ENCODE measurements at places on chromosomes 13 and 19.

GRCh38 chr13:25973576-25973975 lies 78.2 kb downstream of the SHISA2 start:
- DNase-seq: peak; percentile 36

DNA sequence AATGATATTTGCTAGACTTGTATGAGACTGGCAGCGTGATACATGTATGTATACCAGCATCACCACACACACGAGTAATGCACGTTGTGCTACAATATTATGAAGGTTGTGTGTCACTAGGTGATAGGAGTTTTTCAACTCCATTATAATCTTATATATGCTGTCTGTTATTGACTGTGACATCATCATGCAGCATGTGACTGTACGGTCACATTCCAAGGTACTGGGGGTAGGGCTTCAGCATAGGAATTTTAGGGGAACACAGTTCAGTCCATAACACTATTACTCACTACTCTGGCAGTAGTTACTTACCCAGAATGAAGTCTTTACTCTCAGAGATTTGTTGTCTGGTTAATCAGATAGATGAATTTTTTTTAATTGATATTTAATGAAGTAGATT lies 91.1 kb downstream of the CDK8 start:
- no peak for DNase-seq

GRCh38 chr13:93522501-93522900 lies 295.9 kb downstream of the GPC6 start:
- DNase-seq: no peak

- DNase-seq: no peak
Observed at GRCh38 chr13:97512732-97513131, 78.8 kb downstream of the RAP2A start.

GRCh38 chr13:27016875-27017274 lies 154.7 kb downstream of the USP12 start:
- no peak for DNase-seq

GRCh38 chr13:44917589-44918325 lies 71.5 kb downstream of the NUFIP1 start:
- DNase-seq: peak; percentile 88

GRCh38 chr19:39148939-39149529 lies 23.4 kb downstream of the PAK4 start:
- DNase-seq: no peak

DNA sequence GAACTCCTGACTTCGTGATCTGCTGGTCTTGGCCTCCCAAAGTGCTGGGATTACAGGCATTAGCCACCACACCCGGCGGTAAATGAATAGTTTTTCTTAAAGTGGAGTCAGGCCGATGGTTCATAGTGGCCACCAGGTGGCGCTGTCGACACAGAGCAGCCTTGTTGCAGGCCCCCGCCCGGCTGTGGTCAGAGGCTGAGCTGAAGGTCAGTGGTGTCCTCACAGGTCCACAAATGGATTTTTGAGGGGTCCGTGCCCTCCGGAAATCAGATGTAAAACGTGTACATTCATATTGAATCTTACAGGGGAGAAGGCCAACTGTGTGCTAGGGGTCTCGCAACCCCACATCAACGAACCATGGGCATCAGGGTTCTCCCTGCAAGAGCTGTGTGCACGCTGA lies 13.4 kb upstream of the WDR18 start:
- no peak for DNase-seq

GRCh38 chr19:45160870-45161737 lies at the start of gene NKPD1:
Gene NKPD1, minus strand, starts transcription at chr19:45160982. Its CDS starts 832 bp downstream, at chr19:45160150.
- no peak for DNase-seq

DNA sequence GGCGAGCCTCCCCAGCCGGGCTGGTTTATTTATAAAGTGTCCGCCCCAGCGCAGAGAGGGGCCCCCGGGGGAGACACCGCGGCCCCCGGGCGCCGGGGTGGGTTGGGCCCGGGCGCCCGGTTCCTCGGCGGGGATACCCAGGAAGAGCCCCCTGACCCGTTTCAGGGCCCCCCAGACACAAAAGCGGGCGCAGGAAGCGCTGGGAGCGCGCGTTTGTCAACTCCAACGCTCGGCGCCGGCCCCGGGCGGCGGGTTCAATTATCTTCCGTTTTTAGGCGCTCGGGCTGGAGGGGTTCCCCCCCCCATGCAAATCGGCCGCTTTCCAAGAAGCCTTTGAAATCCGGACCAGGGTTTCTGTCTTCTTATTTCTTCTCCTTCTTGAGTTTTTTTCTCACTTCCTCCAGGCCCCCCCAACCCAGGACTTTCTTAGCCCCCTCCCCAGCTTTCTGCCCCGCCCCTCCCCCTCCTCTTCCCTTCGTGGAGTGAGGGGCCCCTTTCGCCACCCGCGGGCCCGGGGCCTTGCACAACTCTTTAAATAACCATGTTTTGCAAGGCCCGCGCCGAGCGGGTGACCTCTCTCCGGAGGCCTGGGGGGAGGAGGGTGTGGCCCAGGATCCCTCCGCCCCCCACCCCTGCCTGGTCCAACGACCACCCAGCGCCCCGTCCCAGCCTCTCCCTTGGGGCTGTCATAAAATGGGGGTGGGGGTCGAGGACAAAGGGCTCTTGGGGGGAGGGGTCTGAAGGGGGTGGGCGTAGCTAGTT lies 935 bp downstream of the ARID3A start:
- DNase-seq: no peak

GRCh38 chr13:29801102-29801501 lies 49.3 kb downstream of the UBL3 start:
- DNase-seq: no peak

DNA sequence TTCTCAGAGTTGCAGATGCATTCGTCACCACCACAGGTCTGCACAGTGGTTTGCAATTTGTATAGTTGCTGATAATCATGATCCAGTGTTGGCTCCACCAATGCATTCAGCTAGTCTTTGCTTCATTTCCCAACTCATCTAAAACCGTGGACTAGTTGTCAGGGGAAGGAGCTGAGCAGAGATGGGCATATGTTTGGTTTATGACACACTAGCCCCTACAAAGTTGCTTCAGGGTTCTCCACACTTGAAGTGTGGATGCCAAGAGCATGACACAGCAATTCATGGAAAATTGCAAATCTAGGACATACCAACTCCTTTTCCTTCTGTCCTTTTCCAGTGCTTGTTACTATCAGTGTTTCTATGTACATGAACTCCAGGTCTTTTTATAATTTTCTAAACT lies 168.0 kb downstream of the TNFSF13B start:
- no peak for DNase-seq

DNA sequence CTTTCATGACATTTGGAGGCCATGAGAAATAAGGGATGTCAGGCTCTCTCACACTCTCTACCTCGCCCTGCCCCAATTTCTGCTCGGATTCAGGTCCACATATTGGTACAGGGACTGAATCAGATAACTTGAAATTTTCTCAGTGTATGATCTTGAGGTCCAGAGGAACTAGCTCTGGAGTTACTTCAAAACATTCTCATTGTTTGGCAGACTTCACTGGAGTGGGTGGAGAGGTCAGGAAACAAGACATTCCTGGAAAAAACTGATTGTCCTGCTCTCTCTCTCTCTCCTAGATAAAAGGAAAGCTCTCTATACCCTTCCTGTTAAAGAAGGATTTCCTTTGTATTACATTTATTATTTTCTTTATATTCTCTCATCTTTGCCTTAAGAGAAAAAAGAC lies 428.1 kb upstream of the DACH1 start:
- DNase-seq: no peak
